ENCODE measurements at places on chromosomes 16 and 17. TPM values are rescaled to one million over a fixed set of nuclear protein-coding genes. Genes with fewer than 3 reads are reported as not detected.
A peak's percentile ranks its signal among the peaks of the same experiment; 100 is the strongest.

DNA sequence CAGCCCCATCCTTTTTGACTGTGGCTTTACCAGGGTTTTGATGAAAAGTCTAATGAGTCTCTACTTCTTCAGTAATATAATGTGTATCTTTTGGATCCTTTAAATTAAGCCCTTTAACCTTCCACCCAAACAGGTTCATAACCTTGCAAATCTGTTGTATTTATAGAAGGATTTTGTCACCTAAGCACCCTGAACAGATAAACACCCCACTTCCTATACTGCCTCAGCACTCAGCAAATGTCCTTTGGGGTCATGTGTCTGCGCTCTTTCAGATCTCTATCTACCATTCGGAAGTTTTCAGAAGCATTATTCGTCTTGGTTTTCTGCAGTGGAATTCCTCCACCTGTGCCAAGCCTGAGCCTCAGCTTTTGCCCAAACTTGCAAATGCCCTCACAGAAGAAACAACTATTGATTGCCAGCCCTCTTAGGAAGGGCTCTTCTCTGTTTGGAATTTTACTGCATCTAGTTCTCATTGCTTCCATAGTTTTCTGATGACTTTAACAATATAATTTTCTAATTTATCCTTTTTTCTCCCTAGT, 214.8 kb upstream of the KCNJ16 start:
- no peak overlapping the region for H3K4me3 ChIP-seq
- H3K4me1 ChIP-seq = no peaks in the 10 kb centered on the region
- no peak for DNase-seq

- H3K36me3 ChIP-seq = peaks cover 35% of the 10 kb centered on the region
- H3K27me3 ChIP-seq = no peaks in the 10 kb centered on the region
- H3K4me1 ChIP-seq = peaks cover 30% of the 10 kb centered on the region
- no peak for DNase-seq
Observed at GRCh38 chr16:84582958-84583516, 34.8 kb downstream of the COTL1 start.

DNA sequence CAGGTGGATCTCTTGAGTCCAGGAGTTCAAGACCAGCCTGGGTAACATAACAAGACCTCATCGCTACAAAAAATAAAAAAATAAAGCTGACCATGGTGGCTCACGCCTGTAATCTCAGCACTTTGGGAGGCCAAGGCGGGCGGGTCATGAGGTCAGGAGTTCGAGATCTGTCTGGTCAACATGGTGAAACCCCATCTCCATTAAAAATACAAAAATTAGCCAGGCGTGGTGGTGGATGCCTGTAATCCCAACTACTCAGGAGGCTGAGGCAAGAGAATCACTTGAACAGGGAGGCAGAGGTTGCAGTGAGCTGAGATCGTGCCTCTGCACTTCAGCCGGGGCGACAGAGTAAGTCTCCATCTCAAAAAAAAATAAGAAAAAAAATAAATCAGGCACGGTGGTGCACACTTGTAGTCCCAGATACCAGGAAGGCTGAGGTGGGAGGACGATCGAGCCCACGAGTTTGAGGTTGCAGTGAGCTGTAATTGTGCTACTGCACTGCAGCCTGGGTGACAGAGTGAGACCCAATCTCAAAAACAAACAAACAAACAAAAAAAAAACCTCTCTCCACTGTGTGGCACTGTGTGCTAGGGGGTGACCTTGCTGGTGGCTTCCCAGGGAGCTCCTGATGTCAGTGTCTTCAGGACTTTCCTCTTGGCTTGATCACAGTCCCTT, 19.8 kb upstream of the MAPK3 start:
- H3K36me3 ChIP-seq = no peaks in the 10 kb centered on the region
- peak overlapping the region; percentile 13 for H3K27ac ChIP-seq
- no peak overlapping the region for H3K4me3 ChIP-seq
- peaks cover 26% of the 10 kb centered on the region for H3K4me1 ChIP-seq

Gene PYDC1
- not detected for total RNA-seq

Gene CSH1
- total RNA-seq = not detected

DNA sequence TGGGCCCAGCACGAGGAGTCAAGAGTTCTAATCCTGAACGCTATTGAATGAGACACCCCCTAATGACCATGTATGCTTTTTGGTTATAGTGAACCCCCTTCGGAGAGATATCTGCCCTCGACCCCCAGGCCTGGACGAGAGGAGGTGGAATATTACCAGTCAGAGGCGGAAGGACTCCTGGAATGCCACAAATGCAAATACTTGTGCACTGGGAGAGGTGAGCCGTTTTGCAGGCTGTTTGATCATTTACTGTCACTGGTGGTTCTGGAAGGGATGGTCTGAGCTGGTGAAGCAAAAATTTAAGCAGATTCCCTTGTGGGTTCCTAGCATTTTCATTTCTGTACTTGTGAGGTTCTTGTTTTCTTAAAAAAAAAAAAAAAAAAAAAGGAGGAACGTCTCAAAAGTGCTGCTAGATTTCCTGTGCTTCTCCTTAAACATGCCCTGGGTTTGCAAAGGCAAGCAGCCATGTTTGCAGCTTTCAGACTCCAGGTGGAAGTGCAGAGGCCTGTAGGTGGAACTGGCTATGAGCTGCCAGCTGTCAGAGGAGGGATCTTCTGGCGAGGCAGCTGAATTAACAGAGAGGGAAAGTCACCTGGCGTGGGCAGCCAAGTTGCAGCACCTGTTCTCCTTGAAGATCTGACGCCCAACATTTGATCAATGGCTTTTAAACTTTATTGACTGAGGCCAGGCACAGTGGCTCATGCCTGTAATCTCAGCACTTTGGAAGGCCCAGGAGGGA, 3.5 kb downstream of the MARVELD3 start:
- no peak overlapping the region for H3K27ac ChIP-seq
- no peaks in the 10 kb centered on the region for H3K4me1 ChIP-seq
- H3K36me3 ChIP-seq = no peaks in the 10 kb centered on the region
- DNase-seq = no peak

DNA sequence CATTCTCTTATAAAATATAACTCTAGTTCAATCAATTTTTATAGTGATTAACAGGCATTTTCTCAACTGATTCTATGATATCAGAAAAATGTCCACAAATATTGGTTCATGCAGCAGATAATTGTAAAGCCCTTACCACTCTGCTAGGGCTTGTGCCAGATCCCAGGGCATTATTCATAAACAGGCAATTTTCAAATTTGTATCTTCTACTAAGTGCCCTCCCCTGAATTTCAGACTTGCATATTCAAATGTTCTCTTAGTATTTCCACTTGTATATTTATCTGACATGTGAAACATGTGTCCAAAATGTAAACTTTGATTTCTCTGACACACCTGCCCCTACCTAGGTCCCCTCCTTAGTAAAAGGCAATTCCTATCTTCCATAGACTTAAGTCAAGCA, 9.3 kb downstream of the CPHXL2 start:
- no peak overlapping the region for H3K4me3 ChIP-seq
- no peak for DNase-seq
- H3K4me1 ChIP-seq = no peaks in the 10 kb centered on the region
- H3K27me3 ChIP-seq = no peaks in the 10 kb centered on the region
- no peak overlapping the region for H3K27ac ChIP-seq
- no peaks in the 10 kb centered on the region for H3K36me3 ChIP-seq

DNA sequence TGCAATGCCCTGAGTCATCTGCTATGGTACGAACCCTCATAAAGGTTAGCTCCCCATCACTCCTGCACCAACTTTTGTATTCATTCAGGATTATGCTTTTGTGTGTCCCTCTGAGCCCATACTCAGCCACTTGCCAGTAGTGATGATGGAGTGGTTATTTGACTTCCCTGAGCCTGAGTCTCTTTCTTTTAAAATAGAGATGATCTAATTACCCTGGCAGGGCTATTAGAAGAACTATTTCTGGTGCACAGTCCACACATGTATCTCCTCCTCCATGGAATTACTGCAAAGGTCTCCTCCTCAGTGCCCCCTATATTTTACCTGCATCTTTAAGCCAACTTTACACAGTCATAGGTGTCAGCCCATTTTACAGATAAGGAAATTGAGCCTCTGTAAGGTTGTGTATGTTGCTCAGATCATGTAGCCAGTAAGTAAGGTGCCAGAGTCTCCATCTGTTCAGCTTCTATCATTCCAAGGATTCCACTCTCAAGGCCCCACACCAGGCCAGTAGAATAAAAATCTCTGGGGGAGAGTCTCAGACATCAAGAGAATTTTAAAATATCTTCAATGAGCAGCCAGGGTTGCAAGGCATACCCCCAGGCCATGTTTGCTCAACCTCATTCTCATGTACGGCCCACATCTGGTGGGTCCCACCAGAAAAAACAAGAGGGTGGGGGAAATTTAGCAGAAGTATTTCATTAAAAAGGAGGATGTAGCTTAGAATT, 333.7 kb upstream of the HSBP1 start:
- no peak overlapping the region for H3K4me3 ChIP-seq
- no peaks in the 10 kb centered on the region for H3K27me3 ChIP-seq
- no peak for DNase-seq
- no peaks in the 10 kb centered on the region for H3K4me1 ChIP-seq
- no peaks in the 10 kb centered on the region for H3K36me3 ChIP-seq

- peaks cover 2% of the 10 kb centered on the region for H3K36me3 ChIP-seq
- no peak for DNase-seq
Observed at GRCh38 chr16:19265380-19265930, 20.1 kb upstream of the CLEC19A start.

DNA sequence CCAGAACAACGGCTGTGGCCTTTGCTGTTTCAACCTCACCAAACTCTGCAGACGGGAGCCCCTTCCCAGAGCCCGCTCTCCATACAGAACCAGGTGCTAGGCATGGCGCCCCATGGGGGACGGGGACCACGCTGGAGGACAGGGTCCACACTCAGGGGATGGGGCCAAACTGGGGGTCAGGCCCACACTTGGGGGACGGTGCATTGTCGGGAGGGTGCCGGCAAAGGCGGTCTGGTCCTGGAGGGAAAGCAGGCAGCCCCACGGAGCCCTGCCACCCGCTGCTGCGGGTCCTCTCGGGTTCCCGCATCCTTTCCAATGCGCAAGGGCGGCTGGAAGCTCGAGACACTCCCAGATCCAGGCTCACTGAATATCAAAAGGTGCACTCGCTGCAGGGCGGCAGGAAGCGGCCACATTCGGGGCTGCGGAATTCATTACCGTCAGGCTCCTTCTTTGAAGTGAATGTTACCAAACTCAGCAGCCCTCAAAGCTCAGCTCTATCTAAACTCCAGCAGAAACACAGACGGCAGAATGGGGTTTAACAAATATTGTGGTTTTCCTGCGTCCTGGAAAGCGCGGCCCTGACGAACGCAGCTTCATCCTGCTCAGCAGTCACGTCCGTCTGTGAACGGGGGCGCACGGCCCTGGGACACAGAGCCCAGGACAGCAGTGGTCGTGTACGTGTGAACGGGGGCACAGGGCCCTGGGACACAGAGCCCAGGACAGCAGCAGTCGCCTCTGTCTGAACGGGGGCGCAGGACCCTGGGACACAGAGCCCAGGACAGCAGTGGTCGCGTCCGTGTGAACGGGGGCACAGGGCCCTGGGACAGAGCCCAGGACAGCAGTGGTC, 41.3 kb downstream of the LMF1 start:
- no peaks in the 10 kb centered on the region for H3K27me3 ChIP-seq
- no peak for DNase-seq
- H3K4me1 ChIP-seq = no peaks in the 10 kb centered on the region
- no peak overlapping the region for H3K4me3 ChIP-seq
- H3K27ac ChIP-seq = no peak overlapping the region

- no peak overlapping the region for H3K4me3 ChIP-seq
- H3K27me3 ChIP-seq = no peaks in the 10 kb centered on the region
- H3K36me3 ChIP-seq = peaks cover 30% of the 10 kb centered on the region
- peaks cover 1% of the 10 kb centered on the region for H3K4me1 ChIP-seq
Observed at GRCh38 chr17:15659663-15660062, 24.4 kb downstream of the TRIM16 start.
